ENCODE measurements at places on chromosomes 6 and 20. TPM values are rescaled to one million over a fixed set of nuclear protein-coding genes. Genes with fewer than 3 reads are reported as not detected.
A peak's percentile ranks its signal among the peaks of the same experiment; 100 is the strongest.

- DNase-seq: no peak
Measured at GRCh38 chr6:158783851-158784250, 35.3 kb downstream of the EZR start.

- peak; percentile 19 for DNase-seq
Measured at GRCh38 chr6:34150766-34151165, 4.9 kb upstream of the GRM4 start.

- DNase-seq: no peak
Measured at GRCh38 chr6:118669561-118669960, 18.2 kb upstream of the CEP85L start.

- no peak for DNase-seq
Measured at GRCh38 chr6:137754366-137754765, 112.7 kb upstream of the TNFAIP3 start.

GRCh38 chr20:58741384-58741783 lies 48.8 kb downstream of the NPEPL1 start:
- no peak for DNase-seq

GRCh38 chr20:20561841-20562240 lies 150.6 kb downstream of the RALGAPA2 start:
- DNase-seq: no peak

DNA sequence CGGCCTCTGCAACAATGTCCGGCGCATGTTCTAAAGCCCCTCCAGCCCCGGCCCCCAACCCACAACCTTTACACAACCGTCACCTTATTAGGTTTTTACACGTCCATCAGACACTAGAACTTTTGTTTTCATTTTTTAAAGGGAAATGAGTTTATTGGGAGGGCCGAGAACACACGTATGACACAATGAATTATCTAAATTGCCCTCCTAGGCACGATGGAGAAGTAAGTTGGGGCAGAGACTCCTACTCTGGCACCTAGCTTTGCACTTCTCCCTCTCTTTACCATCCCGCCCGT lies 1.2 kb upstream of the DLL1 start:
- DNase-seq: no peak

GRCh38 chr6:82617648-82618047 lies 254.0 kb downstream of the TPBG start:
- no peak for DNase-seq

DNA sequence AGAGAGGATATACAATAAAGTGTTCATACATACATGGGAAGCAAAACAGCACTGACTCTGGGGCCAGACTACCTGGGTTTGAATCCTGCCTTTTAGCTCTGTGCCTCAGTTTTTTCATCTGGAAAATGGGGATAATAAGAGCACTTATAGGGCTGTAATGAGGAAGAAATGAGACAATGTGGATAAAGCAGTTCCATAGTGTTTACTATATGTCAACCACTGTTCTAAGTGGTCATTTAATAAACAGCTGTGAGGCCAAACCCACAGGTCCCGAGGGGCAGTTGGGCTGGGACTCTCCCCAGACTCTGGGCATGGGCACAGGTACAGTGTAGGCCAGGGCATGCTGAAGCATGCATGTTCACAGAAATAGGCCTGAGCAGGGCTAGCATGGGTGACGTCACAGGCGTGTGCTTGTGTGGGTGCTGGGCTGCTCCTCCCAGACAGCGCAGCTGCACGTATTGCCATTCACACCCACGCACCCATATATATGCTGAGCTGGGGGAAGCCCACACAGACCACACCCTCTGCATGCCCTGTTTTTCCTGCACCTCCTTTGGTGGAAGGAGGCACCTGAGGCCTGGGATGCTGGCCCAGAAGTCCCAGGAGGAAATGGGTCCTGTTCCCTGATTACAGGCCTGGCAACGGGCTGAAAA lies 3.5 kb upstream of the PLCG1 start:
- no peak for DNase-seq

- DNase-seq: no peak
Measured at GRCh38 chr6:3287976-3288707, 29.4 kb downstream of the PSMG4 start.

DNA sequence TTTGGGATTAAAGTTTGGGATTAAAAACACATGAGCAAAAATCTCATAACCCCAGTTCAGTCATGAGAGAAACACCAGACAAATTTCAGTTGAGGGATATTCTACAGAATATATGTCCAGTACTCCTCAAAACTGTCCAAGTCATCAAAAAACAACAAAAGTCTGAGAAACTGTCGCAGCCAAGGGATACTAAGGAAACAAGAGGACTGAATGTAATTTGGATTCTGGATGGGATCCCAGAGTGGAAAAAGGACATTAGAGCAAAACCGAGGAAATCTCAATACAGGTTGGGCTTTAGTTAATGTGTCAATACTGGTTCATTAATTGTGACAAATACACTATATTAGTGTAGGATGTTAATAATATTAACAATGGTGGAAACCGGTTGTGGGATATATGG lies 219.3 kb downstream of the BCKDHB start:
- DNase-seq: no peak

- no peak for DNase-seq
Measured at GRCh38 chr20:51758978-51759544, 9.1 kb downstream of the ATP9A start.

GRCh38 chr6:36751833-36752186 lies 54.2 kb downstream of the RAB44 start:
- DNase-seq: no peak

DNA sequence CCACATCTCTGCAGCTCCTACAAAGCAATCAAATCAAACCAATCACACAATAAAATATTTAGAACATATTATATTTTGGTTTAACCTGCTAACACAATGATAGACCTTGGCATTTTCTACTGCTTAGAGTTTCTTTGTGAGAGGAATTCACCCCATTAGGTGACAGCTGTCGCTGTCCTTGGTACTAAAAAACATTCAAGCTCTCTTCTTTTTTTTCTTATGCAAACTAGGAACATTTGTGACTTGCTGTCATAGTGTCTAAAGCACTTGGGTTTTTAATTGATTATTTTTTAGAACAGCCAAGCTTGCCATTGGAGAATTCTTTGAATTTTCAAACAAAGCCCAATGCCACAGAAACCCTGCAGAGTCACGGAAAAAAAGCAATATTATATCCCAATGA lies 46.4 kb downstream of the CNR1 start:
- no peak for DNase-seq

DNA sequence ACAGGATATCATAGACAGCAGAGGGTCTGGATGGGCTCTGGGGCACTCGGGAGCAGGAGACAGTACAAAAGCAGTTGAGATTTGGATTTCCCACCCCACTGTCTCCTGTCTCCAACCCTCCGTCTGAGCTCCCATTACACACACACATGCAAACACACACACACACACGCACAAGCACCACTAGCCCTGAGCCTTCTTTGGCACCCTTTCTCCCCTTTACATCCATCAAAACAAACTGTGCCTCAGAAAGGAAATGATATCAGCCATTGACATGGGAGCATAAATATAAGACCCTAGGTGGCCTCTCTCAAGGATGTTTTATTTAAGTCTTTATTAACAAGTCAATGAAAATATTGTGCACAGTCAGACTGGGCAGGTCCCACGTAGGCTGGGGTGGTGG lies 17.5 kb downstream of the TTBK1 start:
- DNase-seq: no peak

GRCh38 chr20:48310305-48310704 lies 517.5 kb downstream of the PREX1 start:
- no peak for DNase-seq

DNA sequence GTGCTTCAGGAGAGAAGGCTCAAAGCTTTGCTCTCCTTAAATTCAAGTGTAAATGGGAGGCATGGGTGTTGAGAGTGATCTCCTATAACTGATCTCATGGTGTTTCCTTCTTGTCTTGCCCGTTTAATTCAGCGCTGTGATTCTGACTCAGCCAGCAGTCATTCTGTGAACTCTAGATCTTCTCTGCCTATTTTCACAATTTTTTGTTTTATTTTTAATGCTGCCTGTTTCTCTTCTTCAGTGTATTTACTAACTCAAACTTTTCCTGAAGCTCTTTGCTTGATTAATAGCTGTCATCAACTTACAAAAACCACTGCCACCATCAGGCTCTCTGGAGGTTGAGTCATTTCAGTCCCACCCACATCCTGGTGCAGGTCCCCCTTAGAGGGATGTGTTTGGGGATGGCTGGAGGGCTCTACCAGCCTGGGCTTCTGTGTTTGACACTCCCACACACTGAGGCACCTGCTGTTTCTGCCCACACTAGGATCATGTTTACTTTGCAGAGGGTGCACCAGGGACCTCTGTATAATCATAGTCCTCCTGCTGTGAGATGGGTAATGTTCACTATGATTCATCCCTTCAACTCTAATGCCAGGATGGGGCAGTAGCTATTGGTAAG lies 94.0 kb downstream of the SHLD1 start:
- peak; percentile 41 for DNase-seq

GRCh38 chr6:136767570-136768309 lies 24.5 kb downstream of the MAP3K5 start:
- no peak for DNase-seq

DNA sequence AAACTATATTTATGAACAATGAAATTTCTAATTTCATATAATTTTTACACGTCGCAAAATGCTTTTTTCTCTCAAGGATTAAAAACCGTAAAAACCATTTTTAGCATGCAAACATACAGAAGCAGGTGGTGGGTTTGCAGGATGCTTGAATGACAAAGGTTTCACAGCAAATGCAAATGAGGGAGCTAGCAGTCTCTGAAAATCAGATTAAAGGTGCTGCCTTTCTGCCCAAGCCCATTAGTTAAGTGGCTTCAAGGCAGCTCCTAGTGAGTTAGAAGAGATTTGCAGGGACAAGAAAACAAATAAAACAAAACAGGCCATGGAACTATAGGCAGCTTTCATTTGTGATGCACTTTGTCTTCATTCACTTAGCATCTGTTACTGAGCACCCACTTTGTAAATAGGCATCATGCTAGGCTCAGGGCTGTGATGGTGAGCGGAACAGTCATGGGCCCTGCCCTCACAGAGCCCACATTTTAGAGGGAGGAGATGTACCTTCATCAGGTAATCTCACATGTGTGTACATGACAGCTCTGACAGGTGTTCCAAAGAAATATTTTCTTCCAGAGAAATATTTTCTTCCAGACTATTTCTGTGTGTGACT lies 29.5 kb downstream of the NAPB start:
- no peak for DNase-seq

DNA sequence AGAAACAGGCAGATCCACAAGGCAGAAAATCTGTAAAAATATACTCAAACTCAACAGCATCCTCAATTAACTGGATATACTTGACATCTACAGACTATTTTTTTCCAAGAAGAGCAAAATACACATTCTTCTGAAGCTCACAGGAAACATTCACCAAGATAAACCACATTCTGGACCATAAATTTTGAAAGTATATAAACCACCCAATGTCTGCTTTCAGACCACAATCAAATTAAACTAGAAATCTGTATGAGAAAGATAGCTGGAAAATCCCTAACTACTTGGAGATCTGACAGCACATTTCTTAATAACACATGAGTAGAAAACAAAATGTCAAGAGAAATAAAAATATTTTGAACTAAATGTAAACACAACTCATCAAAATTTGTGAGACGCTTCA lies 195.5 kb downstream of the ERMARD start:
- DNase-seq: no peak

DNA sequence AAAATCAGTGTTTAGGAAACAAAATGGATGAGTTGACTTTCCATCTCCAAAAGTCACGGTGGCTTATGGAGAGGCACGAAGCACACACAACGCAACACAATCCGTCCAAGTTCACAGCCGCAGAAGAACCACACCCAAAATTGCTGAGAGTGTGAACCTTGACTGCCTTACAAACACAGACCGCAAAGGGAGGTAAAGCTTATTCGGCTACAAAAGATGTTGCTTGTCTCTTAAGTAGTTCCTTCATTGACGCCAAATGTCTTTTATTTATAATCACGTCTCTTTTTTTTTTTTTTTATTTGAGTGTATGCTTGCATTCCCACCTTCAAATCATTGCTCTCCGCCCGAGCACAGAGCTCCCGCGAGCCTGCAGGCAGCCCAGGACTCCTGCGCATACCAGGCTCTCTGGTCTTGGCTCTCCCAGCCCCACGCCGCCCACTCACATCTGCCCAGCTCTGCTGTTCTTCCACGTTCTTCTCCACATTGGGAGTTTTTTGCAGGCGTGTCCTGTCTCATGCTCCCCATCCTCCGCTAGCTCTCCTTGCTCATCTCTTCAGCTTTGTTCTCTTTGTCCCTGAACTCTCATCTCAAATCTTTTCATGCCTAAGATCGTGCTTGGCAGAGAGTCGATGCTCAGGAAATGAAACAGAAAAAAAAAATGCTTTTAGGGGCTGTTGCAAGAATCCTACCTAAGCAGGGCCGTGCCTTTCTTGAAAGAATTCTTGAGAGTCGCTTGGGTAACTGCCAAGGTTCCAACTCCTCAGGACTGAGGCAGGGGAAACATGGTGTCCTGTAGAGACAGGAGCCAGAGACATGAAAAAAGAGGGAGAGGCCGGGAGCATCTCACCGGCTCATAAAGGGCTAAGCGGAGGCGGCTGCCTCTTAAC lies 25.8 kb downstream of the LY86 start:
- DNase-seq: peak; percentile 61

DNA sequence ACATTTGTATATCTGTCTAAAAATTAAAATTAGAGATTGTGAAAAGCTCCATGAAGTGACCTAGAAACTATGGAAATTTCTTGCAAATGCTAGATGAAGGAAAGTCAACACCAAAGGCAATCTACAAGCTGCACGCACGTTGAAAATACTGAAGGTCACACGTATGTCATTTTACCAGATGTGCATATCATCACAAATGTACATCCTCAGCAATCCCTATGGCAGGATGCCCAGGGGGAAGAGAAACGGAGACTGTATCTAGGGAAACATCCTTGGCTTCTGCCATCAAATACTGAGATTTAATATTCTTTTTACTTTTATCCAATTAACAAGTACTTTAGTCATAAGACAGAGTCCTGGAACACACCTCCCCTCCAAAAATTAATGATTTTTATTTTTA lies 672.0 kb downstream of the RNF144B start:
- DNase-seq: no peak

GRCh38 chr6:40563111-40563510 lies 24.1 kb downstream of the LRFN2 start:
- no peak for DNase-seq

Gene KCNK17
- not detected for total RNA-seq

Gene APOM
- total RNA-seq: 4.6 TPM

Gene KHDC1L
- total RNA-seq: not detected

Gene TFAP2C
- total RNA-seq: not detected

Gene RAET1G
- total RNA-seq: not detected

Gene CABLES2
- 14.4 TPM for total RNA-seq

Gene TMEM217
- total RNA-seq: 2.0 TPM

Gene BHLHE23
- total RNA-seq: not detected

Gene BANF2
- not detected for total RNA-seq

Gene POU3F2
- not detected for total RNA-seq

Gene RAET1L
- total RNA-seq: not detected

Gene ZNF318
- total RNA-seq: 18.2 TPM

Gene SCRT2
- total RNA-seq: not detected

Gene EPHA7
- not detected for total RNA-seq
